CD4-positive, alpha-beta T cell treated with Interleukin-2 at 100 ng/mL for 4 hours (primary cell): ENCODE measurements at places on chromosomes 1 and 21.

- no peak for DNase-seq
Observed at GRCh38 chr1:234771642-234772344, 161.8 kb upstream of the IRF2BP2 start.

GRCh38 chr1:47627016-47627415, 189.2 kb downstream of the FOXD2 start:
- no peak for DNase-seq

GRCh38 chr1:114310695-114311271, 157.1 kb upstream of the SYT6 start:
- DNase-seq, result no peak

DNA sequence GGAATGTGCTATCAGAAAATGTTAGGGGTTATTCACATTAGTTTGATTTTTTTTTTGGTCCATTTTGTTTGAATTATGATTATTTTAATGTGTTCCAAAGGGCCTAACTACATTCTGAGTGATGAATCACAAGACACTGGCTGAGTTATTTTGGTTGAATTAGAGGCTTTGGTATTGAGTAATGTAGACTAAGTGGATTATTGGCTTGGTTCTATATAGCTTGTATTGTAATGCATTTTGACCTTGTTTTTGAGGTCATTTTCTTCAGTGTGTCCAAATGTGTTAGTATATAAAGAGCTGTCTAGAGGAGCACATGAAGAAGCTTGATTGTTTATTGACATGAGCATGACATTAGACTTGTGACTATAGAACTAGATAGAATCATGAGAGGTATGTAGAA, 3.4 kb downstream of the ZNF326 start:
- no peak for DNase-seq

DNA sequence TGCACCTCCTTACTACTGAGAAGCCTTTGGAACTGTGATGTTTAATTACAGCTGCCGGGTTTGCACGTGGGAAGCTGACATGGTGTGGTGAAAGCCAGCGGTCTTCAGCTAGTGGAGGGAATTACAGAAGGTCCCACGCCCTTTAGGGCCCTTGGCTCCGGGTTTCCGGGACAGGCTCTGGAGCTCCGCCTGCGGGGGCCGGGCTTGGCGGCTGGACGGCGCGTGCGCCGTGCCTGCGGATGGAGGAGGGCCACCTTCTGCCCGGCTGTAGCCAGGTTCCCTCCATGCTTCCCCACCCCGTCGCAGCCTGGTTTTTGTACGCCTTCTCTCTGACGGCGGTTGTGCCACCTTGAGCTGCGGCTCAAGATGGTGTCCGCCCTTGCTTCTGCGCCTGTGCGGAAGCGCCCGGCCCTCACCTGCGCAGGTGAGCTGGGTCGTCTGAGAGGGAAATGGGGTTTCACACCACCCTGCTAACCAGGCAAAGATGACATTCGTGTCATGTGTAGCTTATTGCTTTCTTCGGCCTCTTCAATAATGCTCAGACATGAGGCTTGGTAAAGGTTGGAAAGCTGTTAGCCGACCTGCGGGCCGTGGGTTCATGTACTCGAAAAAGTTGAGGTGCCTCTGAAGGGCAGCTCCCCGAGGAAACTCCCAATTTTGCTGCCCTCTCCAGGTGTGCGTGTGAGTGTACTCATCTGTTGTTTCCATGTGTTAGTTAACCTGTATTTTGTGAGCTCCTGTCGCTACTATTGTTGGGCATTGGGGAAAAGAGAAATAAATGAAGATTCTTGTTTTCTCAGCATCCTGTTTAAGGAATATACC, 36.6 kb upstream of the OPRD1 start:
- peak; percentile 69 for DNase-seq

DNA sequence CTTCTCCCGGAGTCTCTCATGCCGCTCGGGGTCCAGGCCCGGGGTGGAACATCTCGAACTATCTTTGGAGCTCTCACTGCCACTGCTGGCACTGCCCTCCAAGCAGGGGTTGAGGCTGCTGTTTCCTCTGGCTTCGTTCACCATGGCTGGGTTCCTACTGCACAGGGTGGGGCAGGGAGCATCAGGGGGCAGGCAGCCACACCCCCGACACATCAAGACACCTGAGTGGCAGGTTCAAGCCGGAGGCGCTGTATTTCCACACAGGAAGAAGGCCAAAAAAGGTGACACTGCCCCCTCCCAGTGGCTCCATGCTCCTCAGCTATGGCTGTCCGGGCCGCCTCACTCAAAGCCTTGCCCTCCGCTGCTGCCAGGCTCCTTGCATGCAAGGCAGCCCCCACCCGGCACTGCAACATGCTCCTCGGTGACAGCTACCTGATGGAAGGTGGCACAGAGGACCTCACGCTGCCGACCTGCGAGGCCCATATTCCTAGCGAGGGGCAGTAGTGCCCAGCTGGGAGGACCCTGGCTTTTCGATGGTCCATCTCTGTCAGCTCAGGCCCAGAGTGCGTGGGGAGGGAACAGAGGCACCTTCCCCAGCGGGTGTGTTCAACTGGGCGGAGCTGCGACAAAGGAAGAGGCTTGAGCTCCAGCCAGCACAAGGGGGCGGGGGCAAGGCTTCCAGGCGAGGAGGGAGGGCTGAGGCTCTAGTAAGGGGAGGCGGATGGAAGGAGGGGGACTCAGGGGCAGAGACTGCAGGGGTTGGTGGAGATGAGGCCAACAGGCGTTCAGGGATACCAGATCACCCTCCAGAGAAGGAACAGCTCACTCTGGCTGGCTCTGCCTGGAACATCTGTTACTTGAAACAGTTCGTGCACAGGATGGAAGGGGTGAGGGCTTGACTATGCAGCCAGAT, 2.5 kb downstream of the MTHFR start:
- peak; percentile 70 for DNase-seq

- no peak for DNase-seq
Observed at GRCh38 chr21:41695513-41695912, 71.3 kb downstream of the RIPK4 start.

DNA sequence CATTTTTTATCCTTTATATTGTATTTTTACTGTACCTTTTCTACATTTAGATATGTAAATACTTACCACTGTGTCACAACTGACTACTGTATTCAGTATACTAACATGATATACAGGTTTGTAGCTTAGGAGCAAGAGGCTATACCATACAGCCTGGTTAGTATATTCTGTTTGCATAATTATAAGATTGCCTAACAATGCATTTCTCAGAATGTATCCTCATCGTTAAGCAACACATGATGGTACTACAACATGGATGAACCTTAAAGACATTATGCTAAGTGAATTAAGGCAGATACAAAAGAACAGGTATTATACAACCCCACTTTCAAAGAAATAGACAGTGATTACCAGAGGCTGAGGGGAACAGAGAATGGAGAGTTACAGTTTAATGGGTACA, 62.7 kb downstream of the RUSC1 start:
- no peak for DNase-seq

- DNase-seq, result no peak
Observed at GRCh38 chr1:111690306-111690617, 48.9 kb downstream of the INKA2 start.

- no peak for DNase-seq
Observed at GRCh38 chr1:192584866-192585265, 9.3 kb downstream of the RGS1 start.

DNA sequence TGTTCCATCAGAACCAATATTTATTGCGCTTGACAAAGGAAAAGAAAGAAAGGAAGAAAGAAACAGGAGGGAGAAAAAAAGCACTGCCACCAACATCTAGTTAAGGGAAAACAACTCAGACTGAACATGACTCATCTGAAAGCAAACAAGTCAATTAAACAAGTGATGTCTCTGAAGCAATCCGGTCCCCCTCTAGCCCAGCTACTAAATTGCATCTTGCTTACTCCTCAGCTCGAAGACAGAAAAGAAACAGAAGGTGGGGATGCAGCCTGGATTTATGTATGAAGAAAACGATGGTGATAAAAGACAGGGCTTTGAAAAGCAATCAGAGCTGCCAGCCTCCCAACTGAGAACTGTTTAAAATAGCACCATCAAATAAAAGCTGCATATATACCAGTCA, 188.2 kb downstream of the OMA1 start:
- DNase-seq, result no peak

GRCh38 chr1:227417756-227418480, 99.6 kb upstream of the CDC42BPA start:
- DNase-seq, result no peak

- DNase-seq, result no peak
Observed at GRCh38 chr1:111227434-111227833, at the start of gene CHI3L2. Gene CHI3L2 (plus strand): TSS chr1:111227713. CDS start chr1:111227730, 17 bp downstream.

GRCh38 chr1:162368451-162368850, 8.2 kb downstream of the SPATA46 start:
- no peak for DNase-seq

GRCh38 chr1:101245246-101245927, 8.6 kb downstream of the S1PR1 start:
- no peak for DNase-seq

DNA sequence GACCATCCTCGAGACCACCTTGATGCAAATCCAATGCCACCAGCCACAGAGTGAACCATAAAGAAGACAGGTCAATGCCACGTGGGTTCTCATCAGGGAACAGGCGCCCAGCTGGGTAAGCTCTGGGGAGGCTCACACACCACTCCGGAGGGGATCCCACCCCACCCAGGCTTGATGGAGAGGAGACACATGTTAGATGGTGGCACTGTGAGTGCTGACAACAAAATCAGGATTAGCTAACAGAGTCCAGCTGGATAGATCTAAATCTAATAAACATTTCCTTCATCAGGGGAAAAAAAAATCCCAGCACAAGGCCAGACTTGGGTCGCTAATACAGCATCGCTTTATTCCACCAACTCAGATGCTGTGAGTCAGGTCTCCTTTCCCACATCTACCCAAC, 132.2 kb upstream of the TNR start:
- no peak for DNase-seq

GRCh38 chr1:59468828-59469428, 172.0 kb downstream of the FGGY start:
- no peak for DNase-seq

DNA sequence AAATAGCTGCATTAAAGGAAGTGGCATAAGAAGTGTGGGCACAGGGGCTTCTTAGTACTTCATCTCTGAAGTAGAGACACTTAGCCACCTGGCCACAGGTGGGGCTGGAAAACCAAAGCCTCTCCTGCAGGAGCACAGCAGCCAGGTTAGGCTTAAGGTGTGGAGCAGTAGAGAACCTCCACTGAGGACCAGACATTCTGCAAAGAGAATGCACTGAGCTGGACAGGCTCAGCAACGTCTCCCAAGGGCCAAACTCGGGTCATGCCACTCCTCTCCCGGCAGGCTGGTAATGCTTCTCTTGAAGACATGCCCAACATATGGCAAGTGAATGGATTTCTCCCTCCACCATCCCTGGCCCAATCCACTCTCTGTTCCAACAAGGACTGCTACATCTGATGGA, 33.0 kb upstream of the LRRC38 start:
- DNase-seq, result no peak

GRCh38 chr1:43439781-43440180, 13.9 kb downstream of the HYI start:
- no peak for DNase-seq

GRCh38 chr1:172827301-172827700, 168.4 kb downstream of the FASLG start:
- DNase-seq, result no peak

DNA sequence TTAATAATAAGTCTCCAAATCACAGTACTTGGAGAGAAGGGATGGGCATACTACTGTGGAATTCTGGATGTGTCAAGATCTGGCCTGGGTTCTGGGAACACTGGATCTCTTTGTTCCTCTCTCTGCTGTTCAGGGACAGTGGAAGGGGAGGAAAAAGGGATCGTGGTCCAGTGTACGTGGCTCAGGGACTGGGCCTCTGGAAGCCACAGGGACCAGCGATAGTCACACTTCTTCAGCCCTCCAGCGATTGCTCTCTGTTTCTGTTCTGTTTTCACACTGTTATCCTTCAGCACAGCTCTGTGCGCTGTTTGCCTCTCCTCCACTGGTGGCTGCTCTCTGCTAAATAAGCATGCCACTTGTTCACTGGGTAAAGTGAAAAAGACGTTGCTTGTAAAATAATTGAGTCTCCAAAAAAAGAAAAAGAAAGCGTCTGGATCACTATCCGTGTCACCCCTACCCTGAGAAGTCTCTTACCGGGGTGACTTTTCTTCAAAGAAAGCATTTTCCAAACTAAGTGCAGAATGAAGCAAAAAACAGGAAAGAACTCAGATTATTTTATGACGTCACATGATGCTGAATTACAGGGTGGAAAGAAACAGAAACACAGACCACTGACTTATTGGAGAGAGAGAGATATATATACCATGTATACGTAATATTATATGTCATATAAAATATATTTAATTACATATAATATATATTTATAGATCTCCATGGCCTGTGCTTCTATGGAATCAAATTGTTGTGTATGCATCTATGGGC, 279.4 kb downstream of the RGS7 start:
- DNase-seq, result no peak

DNA sequence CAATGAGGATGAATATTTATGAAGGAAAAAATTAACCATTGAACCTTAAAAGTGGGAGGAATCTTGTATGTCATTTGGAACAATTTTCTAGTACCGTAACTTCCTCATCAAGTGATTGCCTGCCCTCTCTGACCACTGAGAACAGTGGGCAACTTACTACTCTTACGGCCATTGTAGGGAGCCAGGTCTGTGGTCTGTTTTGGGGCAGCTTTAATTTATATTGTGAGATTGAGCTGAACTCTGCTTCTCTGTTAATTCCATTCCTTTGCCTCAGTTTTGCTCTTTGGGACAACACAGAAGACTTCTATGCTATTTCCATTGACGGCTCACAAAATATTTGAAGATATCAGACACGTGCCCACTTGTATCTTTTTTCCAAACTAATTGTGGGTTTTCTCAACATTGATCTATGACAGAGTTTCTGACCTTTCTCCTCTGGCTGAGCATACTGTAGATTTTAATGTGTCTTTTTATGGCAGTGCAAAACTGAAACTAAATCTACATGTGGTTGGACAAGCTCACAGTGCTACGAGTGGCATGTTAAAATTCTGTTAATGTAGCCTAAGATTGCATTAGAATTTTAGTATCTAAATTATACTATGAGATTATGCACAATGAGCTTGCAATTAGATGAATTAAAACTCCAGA, 27.8 kb upstream of the ZNF281 start:
- peak; percentile 26 for DNase-seq

DNA sequence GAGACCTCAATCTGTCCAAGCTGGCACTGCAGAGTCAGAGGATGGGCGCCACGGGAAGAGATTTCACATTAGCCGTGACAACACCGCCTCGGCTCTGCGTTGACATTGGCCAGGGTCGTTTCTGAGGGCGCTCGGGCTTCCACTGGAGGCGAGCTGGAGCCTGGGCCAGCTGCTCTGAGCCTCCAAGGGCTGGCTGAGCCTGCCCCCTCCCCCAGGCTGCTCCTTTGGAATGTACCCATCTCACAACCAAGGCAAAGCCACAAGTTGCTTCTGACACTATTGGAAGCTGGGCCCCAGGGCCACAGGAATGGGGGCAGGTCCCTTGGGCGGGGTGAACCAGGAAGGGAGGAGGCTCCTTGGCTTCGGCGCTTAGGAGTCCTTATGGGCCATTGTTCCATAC, 12.7 kb downstream of the GPR3 start:
- no peak for DNase-seq

GRCh38 chr1:1244192-1244811, 2.2 kb downstream of the C1QTNF12 start:
- no peak for DNase-seq
